A549 treated with CORT108297 at 1 μM for 4 hours (cell line): ENCODE measurements at places on chromosomes 11 and 22. TPM values are rescaled to one million over a fixed set of nuclear protein-coding genes. Genes with fewer than 3 reads are reported as not detected.

The SCGB1C1 gene
- total RNA-seq: not detected in 5 replicates

The ZNF202 gene
- total RNA-seq: 9.0 to 10.0 TPM (median 9.7 TPM) in 5 replicates

The CDC42EP2 gene
- total RNA-seq: 13.4 to 21.3 TPM (median 16.9 TPM) in 5 replicates

The ANKRD13D gene
- 21.4 to 32.0 TPM (median 26.8 TPM) in 5 replicates for total RNA-seq

The KCNK7 gene
- total RNA-seq: 0.29 to 1.0 TPM (median 0.76 TPM) in 4 of 5 replicates, not detected in the other

The TCF20 gene
- 11.6 to 15.2 TPM (median 13.5 TPM) in 5 replicates for total RNA-seq

The MAP6 gene
- total RNA-seq: 1.5 to 1.9 TPM (median 1.7 TPM) in 5 replicates

The PISD gene
- 21.5 to 31.8 TPM (median 29.2 TPM) in 5 replicates for total RNA-seq

The TPBGL gene
- total RNA-seq: 0.08 to 0.30 TPM (median 0.23 TPM) in 5 replicates

The SVIP gene
- 9.6 to 15.8 TPM (median 13.6 TPM) in 5 replicates for total RNA-seq

The SIDT2 gene
- total RNA-seq: 3.3 to 5.1 TPM (median 5.1 TPM) in 5 replicates

The TPH1 gene
- 0.03 to 0.04 TPM (median 0.03 TPM) in 4 of 5 replicates, not detected in the other for total RNA-seq

The PKDREJ gene
- not detected in 5 replicates for total RNA-seq
